ENCODE measurements at places on chromosomes 4 and X.

- peak; percentile 85 for DNase-seq
These were observed 159.7 kb downstream of the NSUN7 start for GRCh38 chr4:40909363-40909876.

DNA sequence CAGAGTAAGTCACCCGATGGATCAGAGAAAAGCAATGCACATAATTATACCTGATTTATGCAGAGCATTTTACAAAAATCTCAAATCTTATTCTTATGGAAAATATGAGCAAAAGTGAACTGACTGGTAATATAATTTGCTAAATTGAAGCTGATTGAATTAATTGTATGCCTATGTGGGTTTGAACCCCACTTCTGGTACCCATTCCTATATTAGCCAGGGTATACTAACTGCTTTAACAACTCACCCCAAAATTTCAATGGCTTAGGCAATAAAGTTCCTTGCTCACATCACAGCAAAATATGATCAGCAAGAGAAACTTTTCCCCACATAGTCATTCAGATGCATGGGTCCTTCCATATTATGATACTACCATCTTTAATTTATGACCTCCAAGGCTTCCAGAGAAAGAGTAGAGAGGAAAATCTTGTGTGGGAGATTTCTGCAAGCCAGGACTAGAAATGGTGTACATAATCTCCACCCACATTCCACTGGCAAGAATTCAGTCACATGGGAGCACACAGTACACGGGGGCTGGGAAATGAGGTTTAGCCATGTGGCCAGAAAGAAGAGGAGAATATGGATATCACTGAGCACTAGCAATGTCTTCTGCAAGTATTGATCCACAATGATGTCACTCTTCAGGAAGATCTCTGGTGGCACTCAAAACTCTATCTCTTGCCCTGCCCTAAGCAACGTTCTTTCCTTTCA, 640.7 kb downstream of the BCOR start:
- DNase-seq: no peak

DNA sequence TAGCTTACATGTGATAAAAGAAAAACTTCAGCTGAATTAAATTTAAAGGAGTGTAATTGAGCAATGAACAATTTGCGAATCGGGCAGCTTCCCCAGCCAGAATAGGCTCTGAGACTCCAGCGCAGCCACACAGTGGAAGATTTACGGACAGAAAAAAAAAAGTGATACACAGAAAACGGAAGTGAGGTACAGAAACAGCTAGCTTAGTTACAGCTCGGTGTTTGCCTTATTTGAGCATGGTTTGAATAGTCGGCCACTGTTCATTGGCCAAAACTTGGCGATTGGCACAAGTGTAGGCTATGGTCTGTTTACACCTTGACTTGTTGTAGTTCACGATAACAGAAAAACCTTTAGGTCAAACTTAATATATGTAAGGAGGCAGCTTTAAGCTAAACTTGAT, 16.7 kb upstream of the SUPT20HL1 start:
- no peak for DNase-seq

DNA sequence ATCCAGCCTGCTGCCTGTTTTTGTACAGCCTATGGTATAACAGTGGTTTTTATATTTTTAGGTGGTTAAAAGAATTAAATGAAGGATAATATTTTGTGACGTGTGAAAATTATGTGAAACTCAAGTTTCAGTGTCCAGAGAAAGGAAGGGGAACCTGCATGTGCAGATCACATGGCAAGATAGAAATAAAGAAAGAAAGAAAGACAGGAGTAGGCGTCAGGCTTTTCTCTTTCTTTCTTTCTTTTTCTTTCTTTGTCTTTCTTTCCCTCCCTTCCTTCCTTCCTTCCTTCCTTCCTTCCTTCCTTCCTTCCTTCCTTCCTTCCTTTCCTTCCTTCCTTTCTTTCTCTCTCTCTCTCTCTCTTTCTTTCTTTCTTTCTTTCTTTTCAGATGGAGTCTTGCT, 42.0 kb upstream of the HUWE1 start:
- DNase-seq: no peak

DNA sequence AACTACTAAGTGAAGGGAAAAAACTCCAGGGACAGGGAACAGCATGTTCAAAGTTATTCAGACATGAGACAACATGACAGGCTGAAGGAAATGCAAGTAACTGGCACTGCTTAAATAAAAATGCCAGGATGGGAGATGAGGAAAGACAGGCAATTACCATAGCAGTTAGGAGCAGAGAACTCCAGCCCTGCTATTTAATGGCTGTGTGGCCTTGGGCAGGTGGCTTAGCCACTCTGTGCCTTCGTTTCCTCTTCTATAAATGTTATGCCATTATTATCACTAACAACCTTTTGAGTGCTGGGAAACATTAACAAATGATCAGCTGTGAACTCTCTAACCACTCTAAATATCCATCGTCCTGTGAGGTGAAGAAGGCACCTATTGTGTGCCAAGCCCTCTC, 32.7 kb downstream of the PROM1 start:
- no peak for DNase-seq

Measured in foreskin fibroblast (primary cell).